ENCODE measurements at places on chromosomes 16 and 17.

DNA sequence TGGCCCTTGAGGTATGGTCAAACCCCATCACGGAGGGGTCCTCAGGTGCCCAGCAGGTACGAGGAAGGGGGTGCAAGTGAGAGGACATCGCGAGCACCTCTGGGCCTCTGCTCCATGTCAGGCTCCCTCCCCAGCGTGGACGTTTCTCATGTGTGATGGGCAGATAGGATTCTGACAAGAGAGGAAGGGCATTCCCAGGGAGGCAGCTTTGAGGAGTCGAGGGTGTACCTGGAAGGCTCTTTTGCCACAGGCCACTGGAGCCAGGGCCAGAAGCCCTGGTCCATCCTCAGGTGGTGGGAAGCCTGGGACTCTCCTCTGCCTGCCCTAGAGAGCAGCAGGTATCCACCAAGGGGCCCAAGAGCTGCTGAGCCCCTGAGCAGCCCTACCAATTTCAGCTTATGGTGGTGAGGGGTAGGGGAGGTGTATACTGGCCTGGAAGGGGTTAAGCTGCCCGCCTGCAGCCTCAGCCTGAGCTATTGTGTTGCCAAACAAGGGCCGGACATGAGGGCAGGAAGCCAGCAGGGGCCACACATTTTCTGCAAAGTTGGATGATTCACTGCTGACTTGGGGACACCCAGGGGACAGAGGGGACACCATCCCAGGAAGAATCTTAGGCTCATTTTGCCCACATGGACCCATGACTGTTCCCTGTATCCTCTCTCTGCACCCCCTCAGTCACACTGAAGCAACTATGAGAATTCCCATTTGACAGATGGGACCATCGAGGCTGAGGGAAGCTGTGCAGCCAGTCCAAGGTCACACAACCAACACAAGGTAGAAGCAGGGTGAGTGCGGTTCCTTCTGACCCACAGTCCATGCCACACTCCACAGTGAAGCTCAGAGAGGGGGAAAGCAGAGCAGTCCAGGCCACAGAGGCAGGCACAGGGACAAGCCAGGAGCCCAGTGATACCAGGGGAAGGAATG lies 1.7 kb downstream of the CDH5 start:
- no peak for DNase-seq

GRCh38 chr16:5852151-5852550 lies 754.6 kb upstream of the EEF2KMT start:
- DNase-seq: no peak

DNA sequence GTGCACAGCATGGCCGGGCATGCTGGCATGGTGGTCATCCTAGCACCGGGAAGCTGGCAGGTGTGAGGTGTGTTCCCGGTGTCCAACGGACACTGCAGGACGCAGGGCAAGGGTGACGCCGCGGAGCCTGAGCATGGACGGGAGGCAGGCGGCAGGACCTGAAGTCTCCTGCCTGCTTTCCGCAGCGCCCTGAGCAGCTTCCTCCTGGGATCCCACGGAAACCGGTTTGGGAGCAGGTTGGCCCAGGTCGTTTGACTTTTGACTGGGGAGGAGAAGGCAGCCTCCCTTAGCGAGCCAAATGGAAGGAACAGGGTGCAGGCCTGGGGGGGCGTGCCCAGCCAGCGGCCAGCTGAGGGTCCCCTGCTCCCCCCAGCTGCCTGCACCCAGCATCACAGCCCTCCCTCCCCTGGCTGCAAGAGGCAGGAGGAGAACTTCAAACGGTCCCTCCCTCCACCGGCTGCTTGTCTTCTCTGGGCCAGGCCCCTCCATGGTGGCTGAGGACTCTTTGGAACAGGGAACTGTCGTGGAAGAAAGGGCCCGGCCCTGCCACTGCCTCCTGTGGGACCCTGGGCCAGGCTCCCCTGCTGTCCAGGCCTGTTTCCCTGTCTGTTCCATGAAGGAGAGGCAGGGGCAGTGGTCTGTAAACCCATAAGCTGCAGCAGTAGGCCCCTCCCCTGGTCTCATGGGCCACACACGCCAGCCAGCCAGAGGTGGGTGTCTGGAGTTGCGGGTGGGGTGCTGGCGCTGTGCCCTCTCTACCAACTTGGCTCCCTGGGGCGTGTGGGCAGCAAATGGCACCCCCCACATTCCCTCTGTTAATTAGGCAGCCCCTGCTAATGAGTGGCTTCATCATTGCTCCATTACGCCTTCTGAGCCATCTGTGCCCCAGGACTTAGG lies 7.8 kb upstream of the ADGRG1 start:
- no peak for DNase-seq

DNA sequence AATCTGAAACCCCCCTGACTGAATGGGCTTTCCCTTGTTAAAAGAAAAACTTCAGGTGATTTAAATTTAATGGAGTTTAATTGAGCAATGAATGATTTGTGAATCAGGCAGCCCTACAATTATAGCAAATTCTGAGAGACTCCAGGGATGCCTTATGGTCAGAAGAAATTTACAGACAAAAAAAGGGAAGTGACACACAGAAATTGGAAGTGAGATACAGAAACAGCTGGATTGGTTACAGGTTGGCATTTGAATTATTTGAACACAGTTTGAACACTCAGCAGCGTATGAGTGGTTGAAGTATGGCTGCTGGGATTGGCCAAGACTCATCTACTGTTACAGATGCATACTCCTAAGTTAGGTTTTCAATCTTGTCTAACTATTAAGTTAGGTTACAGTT lies 19.0 kb upstream of the CPHXL start:
- no peak for DNase-seq

- no peak for DNase-seq
These were observed 16.9 kb downstream of the SLC43A2 start for GRCh38 chr17:1611715-1612114.

DNA sequence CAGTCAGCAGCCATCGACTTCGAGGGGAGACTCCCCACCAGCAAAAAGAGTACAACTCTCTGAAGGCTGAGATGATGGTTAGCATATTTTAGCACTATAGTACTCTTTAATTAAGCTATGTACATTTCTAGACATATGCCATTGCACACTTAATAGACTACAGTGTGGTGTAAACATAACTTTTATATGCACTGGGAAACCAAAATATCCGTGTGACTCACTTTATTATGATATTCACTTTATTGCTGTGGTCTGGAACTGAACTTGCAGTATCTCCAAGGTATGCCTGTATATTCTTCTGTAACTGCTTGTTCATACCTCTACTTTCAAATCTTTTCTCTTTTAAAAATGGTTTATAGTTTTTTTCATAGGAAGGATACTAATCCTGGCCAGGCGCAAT lies 11.0 kb upstream of the NXPH3 start:
- no peak for DNase-seq

DNA sequence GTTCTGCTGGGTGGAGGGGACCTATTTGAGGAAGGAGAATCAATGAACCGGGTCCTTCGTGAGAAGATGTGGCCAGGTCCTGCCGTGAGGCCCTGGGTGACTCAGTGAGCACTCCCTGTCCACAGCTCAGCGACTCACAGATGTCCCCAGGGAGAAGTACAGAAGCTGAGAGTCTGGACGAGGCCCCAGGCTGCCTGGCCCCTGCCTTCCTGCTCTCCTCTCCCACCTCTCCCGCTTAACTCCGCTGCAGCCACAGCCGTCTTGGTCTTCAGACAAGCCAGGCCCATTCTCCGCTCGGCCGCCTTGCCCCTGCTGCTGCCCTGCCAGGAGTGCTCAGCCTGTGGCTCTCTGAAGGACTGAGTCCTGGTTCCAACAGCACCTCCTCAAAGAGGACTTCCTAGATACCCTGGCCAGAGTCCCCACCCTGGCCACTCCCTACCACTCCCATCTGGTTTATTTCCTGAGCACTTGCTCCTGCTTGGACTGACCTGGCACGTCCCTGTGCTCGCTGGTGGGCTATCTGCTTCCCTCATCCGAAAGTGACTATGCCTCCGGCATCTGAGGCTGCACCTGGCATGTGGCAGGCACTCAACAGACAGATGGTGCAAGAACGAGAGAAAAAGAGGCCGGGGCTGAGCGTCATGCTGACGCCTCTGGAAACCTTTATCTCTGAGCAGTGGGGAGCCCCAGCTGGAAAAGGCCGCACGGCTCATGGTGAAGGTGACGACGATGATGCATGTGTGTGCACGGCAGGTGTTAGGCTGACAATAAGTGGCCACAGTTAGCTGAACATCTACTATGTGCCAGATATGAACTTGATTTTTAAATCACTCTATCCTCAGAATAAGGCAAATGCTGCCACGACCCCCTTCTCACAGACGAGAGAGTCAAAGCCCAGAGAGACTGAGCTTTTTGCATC lies 9.2 kb upstream of the TNFRSF13B start:
- no peak for DNase-seq

- DNase-seq: no peak
These were observed 9.7 kb downstream of the ADGRG3 start for GRCh38 chr16:57677622-57678369.

GRCh38 chr17:34248511-34249024 lies 6.5 kb upstream of the CCL2 start:
- DNase-seq: no peak

- no peak for DNase-seq
These were observed 568 bp upstream of the CCDC154 start for GRCh38 chr16:1444730-1445517.

GRCh38 chr17:39812466-39812865 lies 51.6 kb downstream of the IKZF3 start:
- no peak for DNase-seq

DNA sequence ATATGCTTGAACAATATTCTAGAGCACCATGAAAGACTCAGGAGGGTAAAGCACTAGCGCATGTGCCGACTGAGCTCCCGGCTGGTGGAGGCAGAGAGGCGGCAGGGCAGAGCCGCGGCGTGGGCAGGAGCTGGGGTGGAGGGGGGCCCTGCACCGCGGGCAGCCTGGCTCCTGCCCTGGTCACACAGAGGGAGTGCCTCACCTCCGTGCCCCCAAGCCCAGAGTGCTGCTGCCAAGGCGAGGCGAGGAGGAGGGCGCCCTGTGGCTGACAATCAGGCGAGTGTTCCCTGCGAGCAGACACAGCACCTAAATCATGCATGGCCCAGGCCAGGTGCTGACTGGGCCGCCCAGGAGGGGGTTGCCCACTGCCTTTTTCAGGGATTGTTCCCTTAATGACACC lies 105.8 kb upstream of the TNRC6C start:
- DNase-seq: no peak

- DNase-seq: no peak
These were observed 1.2 kb downstream of the PRPF8 start for GRCh38 chr17:1683459-1683858.

- no peak for DNase-seq
These were observed 10.0 kb downstream of the WDR45B start for GRCh38 chr17:82638183-82638773.

GRCh38 chr16:25140459-25140858 lies 28.9 kb downstream of the LCMT1 start:
- DNase-seq: no peak

- DNase-seq: no peak
These were observed 122.0 kb downstream of the USP22 start for GRCh38 chr17:20920815-20921199.

- DNase-seq: no peak
These were observed 8.4 kb downstream of the ACSF3 start for GRCh38 chr16:89102041-89102471.

GRCh38 chr17:18224387-18225120 lies 881 bp upstream of the LLGL1 start:
- DNase-seq: no peak

GRCh38 chr17:36212966-36213365 lies 2.1 kb downstream of the CCL4L2 start:
- no peak for DNase-seq

DNA sequence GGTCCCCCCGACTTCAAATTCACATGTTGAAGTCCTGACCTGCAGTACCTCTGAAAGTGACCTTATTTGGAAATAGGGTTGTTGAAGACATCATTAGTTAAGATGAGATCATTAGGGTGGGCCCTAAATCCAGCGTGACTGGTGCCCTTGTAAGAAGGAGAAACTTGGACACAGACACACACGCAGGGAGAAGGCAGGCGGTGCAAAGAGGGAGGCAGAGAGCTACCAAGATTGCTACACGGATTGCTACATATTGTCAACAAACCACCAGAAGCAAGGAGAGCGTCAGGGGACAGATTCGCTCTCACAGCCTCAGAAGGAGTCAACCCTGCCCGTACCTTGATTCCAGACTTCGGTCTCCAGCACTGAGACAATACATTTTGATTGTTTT lies 6.8 kb upstream of the WBP2 start:
- no peak for DNase-seq

DNA sequence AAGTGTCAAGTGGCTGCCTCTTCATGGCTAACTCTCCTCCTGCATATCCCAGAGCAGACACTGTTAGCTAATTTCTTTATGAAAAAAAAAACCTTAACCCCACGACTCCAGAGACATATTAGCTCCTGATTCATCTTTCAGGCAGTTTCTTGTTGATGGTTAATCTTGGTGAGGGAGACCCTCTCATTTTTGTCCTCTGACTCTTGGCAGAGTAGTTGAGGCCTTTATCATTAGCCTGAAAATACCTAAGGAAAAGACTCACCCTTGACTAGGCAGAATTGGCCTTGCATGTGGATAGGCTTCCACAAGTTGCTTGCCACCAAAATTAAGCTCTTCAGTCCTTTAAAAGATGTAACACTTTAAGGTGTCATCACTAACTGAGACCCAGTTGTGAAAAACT lies 4.0 kb downstream of the CRYBA1 start:
- DNase-seq: no peak

DNA sequence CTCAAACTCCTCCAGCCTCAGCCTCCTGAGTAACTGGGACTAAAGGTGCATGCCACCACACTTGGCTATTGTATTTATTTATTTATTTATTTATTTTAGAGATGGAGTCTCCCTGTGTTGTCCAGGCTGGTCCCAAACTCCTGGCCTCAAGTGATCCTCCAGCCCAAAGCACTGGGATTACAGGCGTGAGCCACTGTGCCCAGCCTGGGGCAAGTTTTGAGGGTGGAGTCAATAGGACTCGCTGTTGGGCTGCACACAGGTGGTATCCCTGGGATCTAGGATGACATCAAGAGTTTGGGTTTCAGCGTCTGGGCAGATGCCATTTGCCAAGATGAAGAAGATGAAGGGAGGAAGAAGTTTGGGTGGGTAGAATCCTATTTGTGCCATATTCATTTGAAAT lies 213.9 kb downstream of the GSG1L start:
- DNase-seq: no peak

DNA sequence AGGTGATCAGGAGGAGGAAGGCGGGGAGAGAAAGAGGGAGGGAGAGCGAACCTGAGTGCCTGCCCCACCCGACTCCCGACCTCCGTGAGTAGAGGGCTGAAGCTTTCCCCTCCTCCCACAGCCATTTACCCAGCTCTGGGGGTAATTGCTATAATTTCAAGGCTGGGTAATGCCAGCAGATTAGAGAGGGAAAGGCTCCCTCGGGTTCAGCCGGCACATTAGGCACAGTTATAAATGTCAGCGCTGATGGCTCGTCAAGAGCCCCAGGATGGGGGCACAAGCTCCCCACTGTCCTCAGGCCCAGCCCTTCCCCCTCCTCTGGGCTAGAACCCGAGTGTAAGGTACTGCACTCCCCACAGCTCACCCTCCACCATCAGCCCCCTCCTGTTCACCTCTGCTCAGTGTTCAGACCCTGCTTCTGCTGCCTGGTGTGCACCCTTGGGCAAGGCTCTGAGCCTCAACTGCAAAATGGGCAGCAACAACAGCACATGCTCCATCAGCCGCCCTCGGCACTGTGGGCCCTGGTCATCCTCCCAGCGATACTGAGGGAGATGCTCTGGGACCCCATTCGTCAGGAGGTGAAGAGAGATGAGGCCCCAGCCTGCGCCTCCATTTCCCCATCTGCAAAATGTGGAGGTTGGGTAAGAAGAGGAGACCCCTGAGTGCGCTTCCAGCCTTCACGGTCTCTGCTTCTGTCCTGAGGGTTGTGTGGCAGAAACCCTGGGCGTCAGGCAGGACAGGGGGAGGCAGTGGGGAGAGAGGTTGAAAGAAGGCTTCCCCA lies 77.2 kb downstream of the NT5M start:
- DNase-seq: no peak
